ENCODE measurements at places on chromosomes 2 and 18.

DNA sequence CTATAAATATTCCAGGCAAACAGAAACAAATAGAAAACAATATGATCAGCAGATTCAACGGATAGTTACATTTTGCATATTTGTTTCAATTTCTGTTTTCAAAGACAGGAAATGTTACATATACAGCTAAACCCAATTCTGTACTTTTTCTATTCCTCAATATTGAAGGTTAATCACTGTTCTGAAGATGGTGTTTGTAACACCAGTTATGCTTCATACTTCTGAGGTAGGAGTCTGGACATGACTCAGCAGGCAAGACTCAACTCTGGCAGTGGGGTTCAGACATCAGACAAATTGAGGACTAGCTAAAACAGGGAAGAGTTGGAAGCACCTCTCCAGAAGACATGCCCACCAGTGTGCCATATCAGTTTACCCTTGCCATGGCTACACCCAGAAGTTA, 16.6 kb downstream of the SERPINB13 start:
- DNase-seq: no peak
- H3K27ac ChIP-seq: no peak overlapping the region
- no peaks in the 10 kb centered on the region for H3K27me3 ChIP-seq
- H3K4me1 ChIP-seq: no peaks in the 10 kb centered on the region
- H3K4me3 ChIP-seq: no peak overlapping the region

DNA sequence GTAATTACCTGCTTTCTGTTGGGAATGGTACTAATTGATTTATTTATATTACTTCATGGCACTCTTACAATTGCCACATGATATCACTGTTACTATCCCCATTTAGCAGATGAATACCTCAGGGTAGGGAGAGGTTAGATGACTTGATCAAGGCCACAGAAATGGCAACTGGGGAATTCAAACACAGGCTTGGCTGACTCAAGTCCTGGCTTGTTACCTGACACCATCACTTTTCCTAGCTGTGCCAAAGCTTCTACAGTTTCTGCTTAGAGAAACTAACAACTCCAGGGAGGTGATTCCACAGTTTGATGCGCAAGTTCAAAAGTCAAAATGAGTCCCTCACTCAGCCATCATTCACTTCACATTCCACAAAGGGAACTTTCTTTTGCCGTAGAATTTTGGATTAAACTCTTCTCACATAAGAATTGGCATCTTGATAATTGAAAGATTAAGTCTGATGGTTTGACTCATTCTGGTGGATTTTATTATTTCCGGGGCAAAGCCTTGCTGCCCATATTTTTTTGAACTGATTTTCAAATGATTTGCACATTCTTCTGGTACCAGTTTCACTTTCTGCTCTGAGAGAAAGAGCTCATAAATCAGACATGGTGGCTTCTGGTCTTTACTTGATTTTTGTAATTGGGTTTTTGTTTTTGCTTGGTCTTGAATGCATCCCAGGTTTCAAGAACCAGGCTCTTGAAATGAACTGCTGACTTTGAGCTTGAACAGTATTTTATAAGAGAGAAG, 656.8 kb downstream of the BCL11A start:
- no peaks in the 10 kb centered on the region for H3K27me3 ChIP-seq
- no peak overlapping the region for H3K4me3 ChIP-seq
- no peak for DNase-seq
- H3K4me1 ChIP-seq: no peaks in the 10 kb centered on the region
- H3K27ac ChIP-seq: no peak overlapping the region

DNA sequence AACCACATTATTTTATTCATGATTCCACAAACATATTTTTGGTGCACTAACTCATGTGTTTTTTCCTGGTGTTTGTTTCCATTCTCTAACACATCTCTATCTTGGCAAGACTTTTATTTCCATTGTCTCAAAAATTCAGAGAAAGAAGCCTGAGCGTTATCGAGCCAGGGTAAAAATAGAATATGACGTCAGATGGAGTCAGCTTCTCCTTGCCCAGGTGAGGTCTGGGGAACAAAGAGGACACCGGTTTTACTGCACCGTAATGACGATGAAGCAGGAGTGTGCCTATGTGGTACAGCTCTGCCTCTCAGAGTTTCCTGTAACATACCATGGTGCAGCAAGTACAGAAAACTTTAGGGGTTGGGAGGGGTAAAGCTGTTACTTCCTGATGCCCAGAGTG, 661.6 kb downstream of the PLCL1 start:
- H3K4me1 ChIP-seq: no peaks in the 10 kb centered on the region
- H3K27me3 ChIP-seq: no peaks in the 10 kb centered on the region
- no peak for DNase-seq
- no peaks in the 10 kb centered on the region for H3K36me3 ChIP-seq

GRCh38 chr2:24515335-24515734, 24.3 kb downstream of the NCOA1 start:
- H3K4me1 ChIP-seq: peaks cover 61% of the 10 kb centered on the region
- no peak overlapping the region for H3K27ac ChIP-seq
- no peaks in the 10 kb centered on the region for H3K27me3 ChIP-seq
- H3K4me3 ChIP-seq: no peak overlapping the region

DNA sequence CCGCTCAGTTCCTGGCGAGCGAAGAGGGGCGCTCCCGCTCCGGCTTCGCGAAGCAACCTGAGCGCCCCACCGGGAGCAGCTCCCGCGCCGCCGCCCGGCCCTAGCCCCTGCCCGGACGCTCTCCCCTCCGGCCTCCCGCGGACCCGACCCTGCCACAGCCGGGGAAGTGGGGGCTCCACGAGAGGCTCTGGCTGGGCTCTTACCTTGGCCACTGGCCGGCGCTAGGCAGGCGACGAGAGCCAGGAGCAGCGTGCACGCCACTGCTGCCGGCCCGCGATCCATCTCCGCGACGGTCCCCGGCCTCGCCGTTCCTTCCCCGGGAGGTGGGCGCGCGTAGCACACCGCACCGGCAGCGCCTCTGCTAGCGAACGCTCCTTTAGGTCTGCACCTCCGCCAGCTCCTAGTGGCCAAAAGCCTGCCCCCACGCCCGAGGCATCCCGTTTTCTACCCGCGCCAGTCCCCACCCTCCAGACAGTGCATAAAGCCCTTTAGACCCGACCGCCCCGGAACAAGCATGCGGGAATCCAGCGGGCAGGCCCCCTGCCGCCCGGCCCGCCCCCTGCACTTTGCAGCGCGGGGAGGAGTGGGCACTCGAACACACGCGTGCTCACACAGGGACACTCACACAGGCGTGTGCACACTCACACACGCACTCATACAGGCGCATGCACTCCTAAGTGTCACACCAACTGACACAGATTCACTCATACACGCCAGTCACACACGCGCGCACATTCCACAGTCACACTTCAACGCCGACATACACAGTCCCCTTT, at the start of gene LRP2:
Gene LRP2 (minus strand): TSS at position 417 of the 776 bp plus-strand sequence. CDS start 135 bp downstream, at position 282.
- H3K27ac ChIP-seq: no peak within 1 kb of the TSS
- H3K27me3 ChIP-seq: peaks cover 10% of the 10 kb centered on the region
- no peak for DNase-seq
- peak within 1 kb of the TSS; percentile 54 for H3K4me3 ChIP-seq
- H3K4me1 ChIP-seq: peaks cover 36% of the 10 kb centered on the region
- no peaks in the 10 kb centered on the region for H3K36me3 ChIP-seq
